RPMI8226 (cell line): ENCODE measurements at places on chromosomes 12 and 14.

- DNase-seq = no peak
Observed at GRCh38 chr14:67644428-67644827, 24.7 kb downstream of the ARG2 start.

DNA sequence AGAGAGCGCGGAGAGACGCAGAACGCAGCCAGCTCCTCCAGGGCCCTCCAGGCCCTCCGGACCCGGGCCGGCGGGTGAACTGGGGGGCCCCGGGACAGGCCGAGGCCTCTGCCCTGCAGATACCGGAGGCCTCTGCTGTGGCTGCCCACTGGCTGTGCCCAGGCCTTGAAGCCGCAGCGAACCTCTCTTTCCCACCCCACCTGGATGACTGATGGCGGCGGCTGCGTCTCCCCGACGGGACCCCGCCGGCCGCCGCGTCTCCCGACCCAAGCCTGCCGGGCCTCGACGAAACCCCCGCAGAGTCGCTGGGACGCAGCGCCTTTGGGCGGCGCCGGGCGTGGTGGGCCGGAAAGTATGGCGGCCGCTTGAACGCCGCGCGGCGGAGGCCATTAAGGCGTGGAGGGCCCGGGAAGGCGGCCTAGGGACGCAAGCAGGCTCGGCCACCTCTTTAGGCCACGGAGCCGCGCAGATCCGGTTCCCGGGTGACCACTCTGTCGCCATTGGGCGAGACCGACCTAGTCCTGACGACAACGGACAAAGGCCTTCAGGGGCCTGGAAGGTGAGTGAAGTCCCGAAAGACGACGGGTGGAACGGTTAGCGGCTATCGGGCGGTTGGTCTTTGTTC lies 8.4 kb upstream of the ERGIC2 start:
- DNase-seq = no peak

DNA sequence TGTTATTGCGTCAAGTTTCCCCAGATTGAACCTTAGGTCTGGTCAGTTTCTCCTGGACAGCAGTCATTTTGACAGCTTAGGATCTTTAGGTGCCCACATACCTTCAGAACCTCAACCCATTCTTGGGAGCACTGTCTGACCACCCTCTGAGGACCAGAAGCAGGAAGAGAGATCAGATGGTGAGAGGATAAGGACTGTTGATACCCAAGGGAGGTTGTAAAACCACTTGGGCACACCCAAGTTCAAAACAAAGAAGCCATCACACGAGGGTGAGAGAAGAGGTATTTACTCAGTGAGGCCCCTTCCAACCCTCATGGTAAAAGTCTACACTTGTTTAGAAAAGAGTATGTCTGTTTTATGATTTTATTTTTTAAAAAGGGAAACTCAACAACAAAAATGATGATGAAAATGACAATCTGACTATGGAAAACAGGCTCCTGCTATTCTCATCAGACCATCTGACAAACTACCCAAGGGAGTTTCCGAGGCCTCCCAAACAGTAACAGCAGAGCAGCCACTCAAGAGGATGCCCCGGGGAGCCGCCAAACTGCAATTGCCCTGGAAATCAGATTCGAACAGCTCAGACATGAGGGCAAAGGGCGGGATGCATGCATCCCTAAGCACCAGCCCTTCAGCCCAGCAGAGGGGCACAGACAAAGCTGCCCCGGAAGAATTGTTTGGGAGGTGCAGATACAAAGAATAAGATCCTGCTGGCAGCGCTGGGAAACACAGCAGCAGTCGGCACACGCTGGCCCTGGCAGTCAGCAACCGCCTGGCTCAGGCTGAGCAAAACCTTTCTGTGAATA lies 162.6 kb upstream of the PLEKHG7 start:
- no peak for DNase-seq

DNA sequence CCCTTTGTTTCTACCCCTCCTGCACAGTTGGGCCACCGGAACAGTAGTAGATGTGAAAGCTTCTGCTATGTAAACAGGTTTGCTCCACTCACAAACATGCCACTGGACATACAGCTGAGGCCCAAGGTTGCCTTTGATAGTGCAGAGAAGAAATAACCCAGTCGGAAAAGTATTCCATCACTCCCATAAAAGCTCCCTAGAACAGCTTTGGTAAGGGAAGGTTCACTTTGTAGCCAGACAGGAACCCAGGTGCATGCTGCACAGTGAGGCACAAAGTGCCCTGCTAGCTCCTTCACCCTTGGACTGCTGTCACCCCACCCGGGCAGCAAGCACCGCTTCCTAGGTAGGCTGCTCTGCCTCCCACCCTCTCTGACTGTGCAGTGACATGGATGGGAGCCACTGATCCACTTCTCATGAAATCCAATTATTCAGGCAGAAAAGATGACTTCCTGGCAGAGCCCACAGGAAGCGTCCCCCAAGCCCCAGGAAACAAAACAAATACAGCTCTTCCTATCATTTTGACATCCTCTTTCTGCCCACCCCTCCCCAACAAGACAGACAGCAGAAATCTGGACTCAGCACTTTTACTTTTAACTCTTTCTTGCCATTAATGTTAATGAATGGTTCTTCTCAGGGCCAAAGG lies 100.2 kb downstream of the SRGAP1 start:
- DNase-seq = peak; percentile 3

DNA sequence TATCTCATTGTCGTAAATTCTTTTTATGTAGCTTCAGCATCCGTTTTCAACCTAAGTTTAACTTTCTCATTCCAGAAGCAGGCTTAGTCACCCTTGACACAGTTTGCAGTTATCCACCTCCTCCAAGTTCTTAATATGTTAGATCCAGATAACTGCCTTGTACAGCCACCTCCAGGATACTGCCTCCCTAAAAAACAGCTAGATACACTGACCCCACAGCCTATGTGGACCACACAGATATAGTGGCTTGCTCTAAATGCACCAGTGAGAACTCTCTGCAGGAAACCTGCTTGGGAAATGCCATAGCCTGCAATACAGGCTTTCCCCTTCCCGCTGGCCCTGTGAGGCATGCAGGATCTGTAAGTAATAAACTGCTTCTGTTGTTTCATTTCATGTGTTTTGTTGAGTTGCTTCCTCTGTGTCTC lies 11.1 kb upstream of the RTL1 start:
- DNase-seq = no peak

- DNase-seq = peak; percentile 47
Observed at GRCh38 chr14:76876076-76876475, 49.9 kb downstream of the LRRC74A start.

GRCh38 chr14:54108481-54109471 lies 152.2 kb upstream of the BMP4 start:
- DNase-seq = no peak

GRCh38 chr12:53465679-53466078 lies 13.8 kb downstream of the PCBP2 start:
- DNase-seq = peak; percentile 52

DNA sequence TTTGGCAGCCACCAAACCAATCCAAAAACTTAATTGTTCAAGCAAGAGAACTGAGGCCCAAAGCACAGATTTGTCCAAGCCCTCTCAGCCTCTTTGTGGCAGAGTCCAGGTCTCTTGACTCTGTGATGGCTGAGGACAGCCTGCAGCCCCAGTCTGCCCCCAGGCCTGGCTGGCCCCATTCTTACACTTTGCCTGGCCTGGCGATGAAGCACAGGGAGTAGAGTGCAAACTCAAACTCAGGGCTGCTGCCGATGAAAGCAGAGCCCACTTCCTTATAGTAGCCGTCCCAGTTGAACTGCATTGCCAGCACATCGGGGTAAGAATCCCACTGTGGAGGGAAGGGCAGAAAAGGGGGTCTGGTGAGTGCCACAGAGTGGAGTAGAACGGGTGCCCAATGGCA lies 5.6 kb upstream of the RPAP3 start:
- no peak for DNase-seq

- no peak for DNase-seq
Observed at GRCh38 chr14:38971258-38971921, 131.6 kb downstream of the SEC23A start.

DNA sequence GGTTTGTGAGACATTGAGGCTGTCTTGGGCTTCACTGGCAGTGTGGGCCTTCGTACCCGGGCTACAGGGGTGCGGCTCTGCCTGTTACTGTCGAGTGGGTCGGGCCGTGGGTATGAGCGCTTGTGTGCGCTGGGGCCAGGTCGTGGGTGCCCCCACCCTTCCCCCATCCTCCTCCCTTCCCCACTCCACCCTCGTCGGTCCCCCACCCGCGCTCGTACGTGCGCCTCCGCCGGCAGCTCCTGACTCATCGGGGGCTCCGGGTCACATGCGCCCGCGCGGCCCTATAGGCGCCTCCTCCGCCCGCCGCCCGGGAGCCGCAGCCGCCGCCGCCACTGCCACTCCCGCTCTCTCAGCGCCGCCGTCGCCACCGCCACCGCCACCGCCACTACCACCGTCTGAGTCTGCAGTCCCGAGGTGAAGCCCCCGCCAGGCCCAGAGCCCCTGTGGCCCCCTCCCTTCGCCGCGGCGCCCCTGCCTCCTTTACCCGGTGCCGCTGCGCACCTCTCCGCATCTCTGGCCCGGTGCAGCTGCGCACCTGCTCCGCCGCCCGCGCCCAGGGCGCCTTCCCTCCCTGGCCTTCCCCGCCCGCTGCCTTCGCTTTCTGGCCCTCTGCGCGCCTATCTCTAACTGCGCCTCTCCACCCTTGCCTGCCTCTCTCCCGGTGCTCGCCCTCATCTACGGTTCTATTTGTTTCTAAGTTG lies at the start of gene ENO2:
Gene ENO2, plus strand, starts transcription at position 335 of the 701 bp plus-strand sequence. CDS start 1,253 bp downstream, outside the sequence.
- DNase-seq = peak; percentile 73

GRCh38 chr12:55728186-55728938 lies 447 bp downstream of the CD63 start:
- peak; percentile 38 for DNase-seq

DNA sequence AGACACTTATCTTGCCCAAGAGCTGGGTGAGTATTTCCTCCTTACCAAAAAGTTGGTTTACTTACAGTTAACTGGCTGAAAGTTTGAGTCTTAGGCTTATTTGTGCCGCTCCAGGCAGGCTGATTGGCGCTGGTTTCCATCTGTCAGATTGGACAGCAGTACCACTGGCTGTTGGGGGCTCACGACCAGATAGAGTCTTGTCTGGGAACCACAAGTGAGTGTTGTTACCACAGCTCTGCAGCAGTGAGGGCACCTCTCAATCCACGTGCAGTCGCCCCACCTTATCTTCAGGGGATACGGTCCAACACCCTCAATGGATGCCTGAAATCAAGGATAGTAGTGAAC lies 58.9 kb downstream of the DDX51 start:
- DNase-seq = no peak

DNA sequence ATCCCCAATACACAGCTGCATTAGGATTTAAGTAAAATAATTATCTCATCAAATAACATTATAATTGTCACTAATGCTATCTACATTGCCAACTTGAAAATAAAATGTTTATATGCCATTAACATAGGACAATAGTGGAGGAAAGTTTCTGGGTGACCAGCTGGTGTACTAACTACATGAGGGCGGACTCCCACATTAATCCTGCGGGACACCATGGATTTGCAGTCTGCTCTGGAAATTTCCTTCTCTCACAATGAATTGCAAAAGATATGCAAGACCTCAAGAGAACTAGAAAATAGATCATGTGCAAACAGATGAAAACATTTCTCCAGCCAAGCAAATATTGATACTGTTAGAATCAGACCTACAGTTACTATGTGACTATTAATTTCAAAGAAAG lies 390.1 kb downstream of the NAV3 start:
- DNase-seq = no peak

- DNase-seq = no peak
Observed at GRCh38 chr14:52000019-52000582, 10.8 kb downstream of the RTRAF start.

DNA sequence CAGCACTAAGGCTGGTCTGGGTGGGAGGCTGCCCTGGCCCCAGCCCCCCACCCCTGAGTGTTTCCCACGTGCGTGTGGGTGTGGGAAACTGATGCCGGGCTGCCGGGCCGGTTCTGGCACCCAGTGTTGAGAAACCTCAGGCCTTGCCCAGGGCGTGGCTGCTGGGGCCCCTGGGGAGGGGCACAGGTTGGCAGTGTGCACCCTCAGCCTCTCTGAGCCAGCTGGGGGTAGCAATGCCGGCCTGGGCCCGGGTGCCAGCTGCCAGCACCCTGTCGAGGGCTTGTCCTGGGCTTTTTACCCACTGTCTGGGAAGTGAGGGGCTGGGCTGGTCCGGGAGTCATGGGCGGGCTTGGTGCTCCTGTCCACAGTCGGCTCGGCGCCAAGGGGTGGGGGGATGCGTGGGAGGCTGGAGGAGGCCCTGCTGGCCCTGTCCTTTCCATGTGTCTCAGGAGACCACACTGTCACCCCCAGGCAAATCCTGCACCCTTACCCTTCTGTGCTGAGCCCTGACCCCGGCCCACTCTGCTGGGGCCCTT lies 15.7 kb downstream of the ASPG start:
- DNase-seq = no peak

DNA sequence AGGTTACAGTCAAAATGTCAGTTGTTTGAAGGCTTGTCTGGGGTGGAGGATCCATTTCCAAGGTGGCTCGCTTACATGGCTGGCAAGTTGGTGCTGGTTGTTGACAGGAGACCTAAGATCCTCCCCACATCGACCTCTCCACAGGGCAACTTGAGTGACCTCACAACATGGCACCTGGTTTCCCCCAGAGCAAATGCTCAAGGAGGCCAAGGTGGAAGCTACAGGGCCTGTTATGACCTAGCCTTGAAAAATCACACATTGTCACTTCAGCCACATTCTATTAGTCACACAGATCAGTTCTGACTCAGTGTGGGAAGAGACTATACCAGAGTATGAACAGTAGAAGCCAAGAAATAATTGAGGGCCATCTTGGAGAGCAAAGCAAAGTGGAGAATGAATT lies 11.3 kb upstream of the GNG2 start:
- DNase-seq = no peak

DNA sequence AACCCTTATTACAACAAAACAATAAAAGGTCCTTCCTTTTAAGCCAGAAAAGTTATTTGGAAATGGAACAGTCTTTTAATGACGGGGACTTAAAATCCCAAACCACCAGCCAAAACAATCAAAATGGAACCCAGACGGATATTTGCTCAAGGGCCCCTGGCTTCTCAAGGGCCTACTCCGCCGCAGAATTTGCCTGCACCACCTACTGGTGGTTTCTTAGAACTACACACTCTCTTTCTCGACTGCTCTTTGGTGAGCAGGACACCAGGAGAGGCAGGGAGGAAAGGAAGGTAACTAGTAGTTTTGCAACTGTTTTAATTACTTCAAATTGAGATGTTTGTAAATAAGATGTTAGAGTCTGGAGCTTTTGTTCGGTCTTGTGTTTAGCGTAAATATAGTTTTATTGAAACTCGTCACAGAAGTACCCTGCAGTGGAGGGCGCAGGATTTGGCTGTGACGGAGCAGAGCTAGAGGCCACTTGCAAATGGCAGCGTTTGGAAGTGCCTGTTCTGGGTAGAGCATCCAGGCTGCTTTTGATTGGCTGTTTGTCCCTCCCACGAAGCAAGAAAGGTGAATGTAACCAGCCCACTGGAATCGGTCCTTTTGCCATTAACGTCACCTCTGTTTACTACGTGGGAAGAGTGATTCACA lies 238.5 kb downstream of the CACNA1C start:
- DNase-seq = peak; percentile 60

- DNase-seq = no peak
Observed at GRCh38 chr12:112751844-112752243, 39.7 kb upstream of the RPH3A start.
